ENCODE measurements at places on chromosomes 6 and 20.
A peak's percentile ranks its signal among the peaks of the same experiment; 100 is the strongest.

GRCh38 chr6:162845972-162846371, 118.2 kb downstream of the PACRG start:
- DNase-seq = no peak
- H3K27me3 ChIP-seq = no peaks in the 10 kb centered on the region
- H3K4me3 ChIP-seq = no peak overlapping the region
- no peaks in the 10 kb centered on the region for H3K4me1 ChIP-seq
- H3K27ac ChIP-seq = no peak overlapping the region

DNA sequence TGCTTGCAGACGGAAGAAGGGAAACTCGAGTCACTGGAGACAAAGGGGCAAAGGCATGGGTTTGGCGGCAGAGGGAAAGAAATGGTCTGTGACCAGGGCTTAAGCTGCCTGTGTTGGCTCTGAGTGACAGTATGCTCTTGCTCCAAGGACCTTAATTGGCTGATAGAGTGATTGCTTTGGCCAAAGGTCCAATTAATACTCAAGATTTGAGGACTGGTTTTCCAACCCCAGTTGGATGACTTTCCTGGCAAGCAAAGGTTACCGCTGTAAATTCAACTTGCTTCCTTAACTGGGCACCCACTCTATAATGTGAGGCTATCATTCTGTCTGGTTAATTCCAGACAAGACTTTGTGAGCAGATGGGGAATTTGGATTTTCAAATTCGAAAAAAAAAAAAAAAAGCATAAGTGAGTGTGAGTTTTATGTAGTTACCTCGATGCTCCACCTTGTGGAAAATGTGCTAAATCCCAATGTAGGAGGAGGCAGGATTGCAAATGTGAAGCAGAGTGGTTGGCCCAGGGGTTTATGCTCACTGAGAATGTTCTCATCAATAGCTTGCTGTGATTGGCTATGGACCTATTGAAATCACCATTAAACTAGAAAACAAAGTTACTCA, 150.7 kb upstream of the GMDS start:
- no peaks in the 10 kb centered on the region for H3K4me1 ChIP-seq
- H3K27ac ChIP-seq = no peak overlapping the region
- H3K36me3 ChIP-seq = peaks cover 22% of the 10 kb centered on the region
- DNase-seq = no peak

DNA sequence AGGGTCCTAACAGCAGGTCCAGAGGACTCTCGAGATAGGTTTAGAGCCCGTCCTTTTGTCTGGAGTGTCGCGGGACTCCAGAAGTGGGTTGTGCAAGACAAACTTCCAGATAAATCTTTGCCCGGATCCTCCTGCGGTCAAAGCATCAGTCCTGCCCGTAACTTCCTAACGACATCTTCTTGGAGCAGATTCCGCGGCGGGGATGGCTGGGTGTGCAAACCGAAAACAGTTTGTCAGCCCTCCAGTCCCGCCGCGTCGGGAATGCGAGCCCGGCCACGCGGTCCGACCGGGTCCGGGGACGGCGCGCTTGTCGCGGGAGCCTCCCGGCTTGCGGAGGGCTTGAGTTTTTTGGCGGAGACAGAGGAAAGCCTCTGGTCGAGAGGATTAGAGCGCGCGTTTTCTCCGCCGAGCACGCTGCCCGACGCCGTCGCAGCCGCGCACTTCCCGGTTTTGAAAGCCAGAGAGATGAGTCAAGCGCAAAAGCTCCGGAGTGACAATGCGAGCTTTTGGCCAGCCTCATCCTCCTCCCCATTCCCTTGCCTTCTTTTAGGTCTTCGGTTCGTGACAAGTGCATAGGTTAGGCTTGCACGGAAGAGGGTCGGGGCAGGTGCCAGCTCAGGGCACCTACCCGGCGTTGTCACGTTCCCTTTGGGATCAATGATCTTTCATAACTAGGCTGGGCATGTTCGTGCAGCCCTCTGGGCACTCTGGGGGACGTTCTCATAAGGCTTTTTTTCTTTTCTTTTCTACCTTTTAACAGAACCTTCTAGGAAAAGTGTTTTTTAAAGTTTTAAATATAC, 91.3 kb upstream of the PRDM1 start:
- H3K36me3 ChIP-seq = no peaks in the 10 kb centered on the region
- H3K27me3 ChIP-seq = no peaks in the 10 kb centered on the region
- H3K27ac ChIP-seq = peak overlapping the region; percentile 40
- no peak for DNase-seq
- peaks cover 12% of the 10 kb centered on the region for H3K4me1 ChIP-seq
- peak overlapping the region; percentile 51 for H3K4me3 ChIP-seq

DNA sequence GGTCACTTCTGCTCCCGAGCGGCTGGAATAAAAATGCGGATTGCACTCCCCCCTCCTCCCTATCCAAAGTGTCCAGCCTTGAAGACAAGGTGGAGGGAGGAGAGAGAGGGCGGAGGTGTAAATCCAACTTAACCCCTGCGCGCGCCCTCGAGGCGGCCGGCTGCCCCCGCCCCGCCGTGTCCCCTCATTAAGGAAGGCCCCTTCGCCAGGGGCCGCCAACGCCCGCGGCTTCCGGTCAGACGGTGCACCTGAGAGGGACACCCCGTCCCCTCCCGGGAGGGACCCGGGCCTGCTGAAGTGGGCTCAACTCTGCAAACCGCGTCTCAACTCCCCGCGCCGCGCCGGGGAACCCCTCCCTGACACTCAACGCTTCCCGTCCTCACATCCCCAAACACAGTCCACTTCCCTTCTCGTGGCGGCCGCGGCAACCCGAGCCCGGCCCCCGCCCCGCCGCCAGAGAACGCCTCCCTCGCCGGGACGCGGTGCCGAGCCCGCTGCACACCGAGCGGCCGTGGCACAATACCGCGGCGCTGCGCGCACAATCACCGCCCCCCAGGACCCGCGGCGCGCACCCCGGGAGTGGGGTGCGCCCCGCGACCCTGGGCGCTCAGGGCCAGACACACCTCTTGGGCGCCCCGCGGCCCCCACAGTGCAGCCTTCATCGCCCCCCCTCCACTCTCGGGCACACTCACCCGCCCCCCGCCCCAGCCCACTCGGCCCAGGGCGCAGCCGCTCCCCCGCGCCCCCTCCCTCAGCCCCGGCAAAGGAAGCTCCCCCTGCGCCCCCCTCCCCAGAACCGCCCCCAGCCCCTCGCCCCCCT, 102.5 kb downstream of the NOL4L start:
- peak overlapping the region; percentile 75 for H3K4me3 ChIP-seq
- peaks cover 35% of the 10 kb centered on the region for H3K4me1 ChIP-seq
- no peaks in the 10 kb centered on the region for H3K36me3 ChIP-seq
- H3K27me3 ChIP-seq = no peaks in the 10 kb centered on the region
- DNase-seq = no peak

DNA sequence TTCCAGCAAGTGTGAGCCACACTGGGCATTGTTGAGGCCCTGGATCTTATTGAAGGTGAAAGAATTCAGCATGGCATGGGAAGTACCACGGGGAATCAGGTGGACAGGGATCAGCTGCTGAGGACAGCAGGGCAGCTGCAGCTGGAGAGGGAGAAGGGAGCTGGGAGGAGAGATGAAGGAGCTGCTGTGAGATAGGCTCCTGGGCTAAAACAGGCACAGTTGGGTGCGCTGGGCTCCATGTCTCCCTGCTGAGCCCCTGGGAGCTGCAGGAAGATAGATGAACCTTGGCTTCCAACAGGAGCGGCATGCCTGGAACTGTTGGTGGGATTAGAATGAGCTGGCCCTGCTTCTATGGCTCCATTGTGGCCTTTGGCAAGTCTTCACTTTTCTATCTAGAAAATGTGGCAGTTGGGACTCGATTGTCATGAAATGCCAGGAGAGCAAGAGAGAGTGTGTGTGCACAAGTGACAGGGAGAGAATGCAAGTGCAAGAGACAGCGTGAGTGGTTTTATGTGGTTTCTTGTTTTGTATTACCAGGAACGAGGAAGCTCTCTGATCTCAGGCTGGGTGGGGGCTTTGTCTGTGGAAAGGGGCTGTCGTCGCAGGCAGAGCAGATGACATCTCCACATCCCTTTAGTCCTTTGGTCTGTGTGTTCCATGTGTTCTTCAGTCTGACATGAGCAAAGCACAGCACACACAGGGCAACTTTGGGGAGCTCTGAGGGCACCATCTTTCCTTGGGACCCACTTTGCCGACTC, 20.4 kb downstream of the SNPH start:
- H3K4me3 ChIP-seq = no peak overlapping the region
- H3K4me1 ChIP-seq = no peaks in the 10 kb centered on the region
- no peak overlapping the region for H3K27ac ChIP-seq
- H3K36me3 ChIP-seq = no peaks in the 10 kb centered on the region

DNA sequence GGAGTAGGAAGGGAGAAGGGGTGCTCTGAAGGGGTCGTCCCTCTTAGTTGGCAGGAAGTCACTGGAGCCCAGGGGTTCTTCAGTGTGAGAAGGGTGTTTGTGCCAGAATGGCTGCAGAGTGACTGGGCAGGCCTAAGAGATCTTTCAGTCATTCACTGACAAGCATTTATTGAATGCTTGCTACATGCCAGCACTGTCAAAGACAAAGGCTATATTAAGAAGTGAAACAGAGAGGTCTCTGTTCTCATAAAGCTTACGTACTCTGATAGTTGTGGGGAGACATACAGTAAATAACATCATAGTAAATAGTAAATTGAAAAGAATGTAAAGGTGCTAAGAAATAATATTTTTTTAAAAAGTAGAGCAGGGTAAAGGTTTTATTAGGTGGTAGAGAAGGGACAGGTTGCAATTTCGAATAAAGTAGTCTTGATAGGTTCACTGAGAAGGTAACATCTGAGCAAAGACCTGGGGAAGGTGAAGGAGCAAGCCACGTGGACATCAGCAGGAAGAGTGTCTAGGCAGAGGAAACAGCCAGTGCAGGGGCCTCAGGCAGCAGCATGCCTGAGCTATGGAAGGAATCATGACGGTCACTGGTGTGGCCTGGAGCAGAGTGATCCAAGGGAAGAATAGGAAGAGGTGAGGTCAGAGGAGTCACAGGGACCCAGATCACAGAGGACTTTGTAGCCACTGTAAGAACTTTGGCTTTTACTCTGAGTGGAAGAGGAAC, 36.3 kb upstream of the RNF8 start:
- no peaks in the 10 kb centered on the region for H3K27me3 ChIP-seq
- H3K36me3 ChIP-seq = peaks cover 98% of the 10 kb centered on the region
- H3K4me3 ChIP-seq = no peak overlapping the region

DNA sequence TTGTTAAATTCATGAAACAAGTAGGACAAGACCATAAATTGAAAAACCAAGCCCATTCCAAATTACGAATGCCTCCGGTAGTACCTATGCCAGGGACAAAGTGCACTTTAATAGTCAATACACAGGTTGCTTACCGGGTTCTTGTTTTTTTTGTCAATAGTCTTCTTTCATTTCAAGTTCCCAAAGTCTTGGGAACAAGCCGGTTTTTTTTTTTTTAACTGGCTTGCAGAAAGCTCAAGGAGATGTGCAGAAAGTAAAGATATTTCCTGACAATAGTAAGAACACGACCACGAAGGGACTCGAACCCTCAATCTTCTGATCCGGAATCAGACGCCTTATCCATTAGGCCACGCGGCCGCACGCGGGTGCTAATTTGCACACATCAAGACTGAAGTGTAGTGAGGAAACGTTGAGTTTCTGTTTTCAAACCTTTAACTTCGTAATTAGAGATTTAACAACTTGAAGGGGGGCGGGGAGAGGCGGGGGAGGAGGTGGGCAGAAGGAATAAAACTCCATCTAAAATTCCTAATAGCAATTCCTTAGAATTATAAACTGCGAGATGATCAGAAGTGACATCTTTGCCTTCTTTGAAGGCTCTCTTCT, 181.0 kb downstream of the TRIM27 start:
- H3K36me3 ChIP-seq = no peaks in the 10 kb centered on the region
- no peak overlapping the region for H3K4me3 ChIP-seq

DNA sequence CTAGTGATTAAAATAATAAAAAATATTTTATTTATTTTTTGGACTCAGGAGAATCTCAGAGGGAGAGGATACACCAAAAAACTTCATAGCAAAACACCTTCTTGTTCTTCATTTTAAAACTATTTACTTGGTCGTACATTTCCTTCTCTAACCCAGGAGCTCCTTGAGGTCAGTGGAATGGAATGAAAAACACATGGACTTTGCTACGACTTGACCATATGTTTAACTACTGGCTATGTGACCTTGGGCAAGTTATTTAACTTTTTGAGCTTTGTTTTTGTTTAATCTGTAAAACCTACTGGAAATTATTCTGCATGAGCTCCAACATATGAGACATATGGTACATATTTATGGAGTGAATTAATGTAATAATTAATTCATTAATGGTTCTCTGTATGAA, 1005.5 kb upstream of the CITED2 start:
- no peaks in the 10 kb centered on the region for H3K36me3 ChIP-seq
- DNase-seq = no peak
- H3K27me3 ChIP-seq = no peaks in the 10 kb centered on the region
- no peak overlapping the region for H3K27ac ChIP-seq

DNA sequence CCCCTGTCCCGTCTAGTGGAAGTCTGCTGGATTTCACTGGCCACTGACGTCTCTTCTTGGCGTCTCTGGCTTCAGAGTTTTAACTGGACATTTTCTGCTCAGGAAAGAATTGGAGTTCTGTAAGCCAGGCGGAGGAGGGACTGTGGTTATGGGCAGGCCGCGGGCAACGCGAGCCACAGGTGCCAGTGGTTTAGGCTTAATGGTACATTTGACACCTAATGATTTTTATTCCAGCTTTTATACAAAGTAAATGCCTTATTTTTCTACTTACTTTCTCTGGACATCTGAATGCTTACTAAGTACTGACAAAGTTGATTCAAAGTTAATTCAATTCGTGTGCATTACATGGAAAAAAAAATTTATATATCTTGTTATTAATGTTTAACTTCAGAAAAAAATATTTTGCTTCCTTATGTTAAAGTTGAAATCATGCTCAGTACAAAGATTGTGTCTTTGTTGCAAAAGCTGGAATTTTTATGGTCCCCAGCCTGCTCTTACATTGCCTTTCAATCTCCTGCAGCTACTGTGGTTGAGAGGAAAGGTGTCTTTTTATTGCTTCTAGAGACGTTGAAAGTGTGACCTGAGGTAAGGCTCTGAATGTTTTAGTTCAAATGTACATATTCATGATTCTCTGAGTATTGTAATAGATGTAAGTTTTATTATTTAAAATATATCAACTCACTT, 231.0 kb downstream of the SMOC2 start:
- H3K4me3 ChIP-seq = no peak overlapping the region
- H3K27me3 ChIP-seq = no peaks in the 10 kb centered on the region
- no peaks in the 10 kb centered on the region for H3K4me1 ChIP-seq
- DNase-seq = no peak
- no peak overlapping the region for H3K27ac ChIP-seq

- no peak for DNase-seq
- H3K27me3 ChIP-seq = no peaks in the 10 kb centered on the region
- peak overlapping the region; percentile 28 for H3K4me3 ChIP-seq
These were observed 571 bp upstream of the EEF1A2 start for GRCh38 chr20:63499338-63499969.

GRCh38 chr6:111521497-111522270, 38.7 kb upstream of the REV3L start:
- no peak overlapping the region for H3K27ac ChIP-seq
- DNase-seq = no peak
- H3K27me3 ChIP-seq = no peaks in the 10 kb centered on the region
- H3K36me3 ChIP-seq = no peaks in the 10 kb centered on the region

DNA sequence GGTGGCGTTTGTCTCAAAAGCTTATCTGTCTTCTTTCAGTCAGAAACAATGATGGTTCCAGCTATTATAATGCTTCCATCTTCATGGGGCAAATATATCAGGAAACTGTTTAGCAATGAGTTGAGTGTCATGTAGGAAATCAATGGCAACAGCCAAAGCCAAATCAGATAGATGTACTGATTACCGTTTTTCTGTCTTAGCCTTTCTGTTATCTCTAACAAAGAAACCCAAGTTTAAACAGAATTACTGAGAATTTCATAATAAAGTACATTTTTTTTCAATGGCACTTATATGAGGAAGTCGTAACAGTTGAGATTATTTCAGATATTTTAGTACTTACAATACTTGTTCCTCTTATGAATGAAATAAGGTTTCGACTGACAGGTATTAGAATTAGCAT, 1.2 kb downstream of the NOX3 start:
- no peak overlapping the region for H3K27ac ChIP-seq
- H3K36me3 ChIP-seq = no peaks in the 10 kb centered on the region
- H3K4me1 ChIP-seq = no peaks in the 10 kb centered on the region
- H3K27me3 ChIP-seq = peaks cover 4% of the 10 kb centered on the region

Data from tibial artery (tissue), 4 donors.